A673 (cell line): ENCODE measurements at places on chromosomes 13 and 19.

GRCh38 chr13:42926555-42926954 is 65.5 kb downstream of the EPSTI1 start:
- no peak for DNase-seq

GRCh38 chr13:83839146-83839545 is 43.1 kb downstream of the SLITRK1 start:
- no peak for DNase-seq

DNA sequence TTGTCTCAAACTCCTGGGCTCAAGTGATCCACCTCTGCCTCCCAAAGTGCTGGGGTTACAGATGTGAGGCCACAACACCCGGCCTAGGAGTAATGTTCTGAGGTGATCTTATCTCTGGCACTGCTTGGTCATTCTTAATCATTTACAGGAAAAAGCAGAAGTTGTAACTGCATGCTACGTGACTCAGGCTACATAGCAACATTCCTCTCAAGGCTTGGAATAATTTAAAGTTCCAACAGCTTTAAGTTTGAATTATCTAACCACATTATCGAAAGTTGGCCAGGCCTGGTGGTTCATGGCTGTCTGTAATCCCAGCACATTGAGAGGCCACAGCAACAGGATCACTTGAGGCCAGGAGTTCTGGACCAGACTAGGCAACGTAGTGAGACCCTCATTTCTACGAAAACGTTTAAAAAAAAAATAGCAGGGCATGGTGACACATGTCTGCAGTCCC is 3.9 kb upstream of the B9D2 start:
- DNase-seq = no peak

- no peak for DNase-seq
Measured at GRCh38 chr13:43158516-43158915, 135.1 kb downstream of the DNAJC15 start.

- DNase-seq = peak; percentile 27
Measured at GRCh38 chr19:8081569-8082550, 29.3 kb downstream of the CCL25 start.

GRCh38 chr13:100658363-100658762 is 16.2 kb downstream of the TMTC4 start:
- DNase-seq = no peak

GRCh38 chr13:33014291-33014690 is 1.9 kb upstream of the KL start:
- no peak for DNase-seq
